ENCODE measurements at places on chromosomes 6 and 20. TPM values are rescaled to one million over a fixed set of nuclear protein-coding genes. Genes with fewer than 3 reads are reported as not detected.

The WFDC5 gene
- not detected for total RNA-seq

The PTCRA gene
- not detected for total RNA-seq

The TGM3 gene
- 0.16 TPM for total RNA-seq

The SPATA2 gene
- 2.7 TPM for total RNA-seq

The CDH26 gene
- 1.4 TPM for total RNA-seq

The ACOT8 gene
- 21.5 TPM for total RNA-seq

The RCAN2 gene
- total RNA-seq: 7.0 TPM

The SAYSD1 gene
- 31.2 TPM for total RNA-seq
